ENCODE measurements at places on chromosomes 2 and 18.

DNA sequence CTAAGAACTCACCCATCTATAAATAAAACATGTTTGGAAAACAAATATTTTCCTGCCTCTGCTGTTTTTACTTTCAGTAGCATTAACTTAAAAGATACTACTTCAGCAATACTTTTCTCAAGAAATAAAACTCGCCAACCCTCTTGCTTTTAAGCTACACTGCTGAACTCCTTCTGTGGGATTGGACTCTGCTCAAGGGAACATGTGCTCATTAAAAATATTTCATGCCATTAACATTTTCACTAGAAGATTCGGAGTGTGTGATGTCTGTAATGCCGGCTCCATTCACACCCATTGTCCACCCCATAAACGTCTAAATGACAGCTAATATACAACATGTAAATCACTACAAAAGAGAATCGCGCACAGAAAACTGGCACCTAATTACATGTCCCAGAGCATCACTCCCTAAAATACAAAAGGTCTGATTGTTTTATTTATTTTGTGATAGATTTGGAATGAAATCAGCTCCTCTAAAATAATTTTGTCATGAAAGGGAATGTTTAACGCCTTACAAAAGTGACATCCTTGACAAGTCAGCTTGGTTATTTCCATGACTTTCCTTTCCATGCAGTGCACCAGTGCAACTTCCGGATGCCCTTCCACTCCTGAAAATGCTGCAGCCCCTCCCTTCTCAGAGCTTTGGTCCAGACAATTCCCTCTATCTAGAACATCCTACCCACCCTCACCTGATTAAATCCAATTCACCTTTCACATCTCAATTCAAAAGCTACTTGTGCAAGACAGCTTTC is 73.1 kb downstream of the ANKRD44 start:
- DNase-seq, result no peak

GRCh38 chr18:42074704-42075103 is 119.7 kb downstream of the PIK3C3 start:
- no peak for DNase-seq

- DNase-seq, result no peak
These were observed 73.3 kb upstream of the NT5C1B start for GRCh38 chr2:18662689-18663088.

DNA sequence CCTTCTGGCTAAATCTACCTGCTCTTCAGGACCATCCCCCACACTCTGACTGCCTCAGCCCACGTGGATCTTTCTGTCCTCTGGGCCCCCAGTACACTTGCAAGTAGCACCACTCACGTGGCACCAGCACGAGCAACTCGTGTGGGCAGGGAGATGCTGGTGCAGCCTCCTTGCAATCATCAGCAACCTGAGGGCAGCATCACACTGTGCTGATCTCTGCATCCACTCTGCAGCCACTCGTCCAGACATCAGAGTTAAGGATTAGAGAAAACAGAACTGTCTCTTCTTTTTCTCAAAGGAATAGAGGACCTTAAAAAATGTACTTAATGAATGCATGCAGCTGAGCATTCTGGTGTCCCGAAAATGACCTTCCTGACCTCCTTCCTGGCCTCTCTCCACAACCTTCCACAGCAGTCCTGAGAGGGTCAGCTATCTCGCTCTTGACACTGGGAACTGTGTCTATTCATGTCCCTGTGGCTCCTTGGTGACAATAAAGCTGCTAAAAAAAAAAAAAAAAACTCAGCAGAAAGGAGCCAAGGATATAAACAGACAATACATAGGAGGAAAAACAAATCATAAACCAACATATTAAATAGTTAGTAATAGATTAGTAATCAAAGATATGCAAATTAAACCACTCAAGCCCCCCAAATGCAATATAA is 145.9 kb downstream of the ZBTB7C start:
- no peak for DNase-seq

DNA sequence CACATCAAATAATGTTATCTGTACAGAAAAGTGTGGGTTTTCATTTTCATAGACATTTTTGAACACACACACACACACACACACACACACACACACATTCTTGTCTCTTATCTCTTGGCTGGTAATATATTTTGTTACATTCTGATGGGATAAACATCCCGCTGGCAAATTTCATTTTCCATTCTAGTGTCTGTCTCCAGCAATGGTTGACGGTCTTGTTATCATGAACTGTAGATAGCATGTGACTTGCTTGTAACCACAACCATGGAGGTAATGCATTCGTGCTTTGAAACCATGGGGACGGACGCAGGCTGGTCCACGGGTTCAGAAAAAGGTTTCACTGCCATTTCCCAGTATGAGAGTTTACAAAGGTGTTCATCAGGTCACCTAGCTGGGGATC is 156.4 kb downstream of the PPP1R1C start:
- no peak for DNase-seq

- DNase-seq, result no peak
These were observed 12.6 kb downstream of the NOP58 start for GRCh38 chr2:202278036-202278760.

- DNase-seq, result no peak
These were observed 130.1 kb downstream of the SMAD7 start for GRCh38 chr18:48820483-48821250.

GRCh38 chr2:160315337-160315736 is 115.3 kb upstream of the ITGB6 start:
- DNase-seq, result no peak

- no peak for DNase-seq
These were observed 167.3 kb upstream of the HS6ST1 start for GRCh38 chr2:128485761-128486639.

DNA sequence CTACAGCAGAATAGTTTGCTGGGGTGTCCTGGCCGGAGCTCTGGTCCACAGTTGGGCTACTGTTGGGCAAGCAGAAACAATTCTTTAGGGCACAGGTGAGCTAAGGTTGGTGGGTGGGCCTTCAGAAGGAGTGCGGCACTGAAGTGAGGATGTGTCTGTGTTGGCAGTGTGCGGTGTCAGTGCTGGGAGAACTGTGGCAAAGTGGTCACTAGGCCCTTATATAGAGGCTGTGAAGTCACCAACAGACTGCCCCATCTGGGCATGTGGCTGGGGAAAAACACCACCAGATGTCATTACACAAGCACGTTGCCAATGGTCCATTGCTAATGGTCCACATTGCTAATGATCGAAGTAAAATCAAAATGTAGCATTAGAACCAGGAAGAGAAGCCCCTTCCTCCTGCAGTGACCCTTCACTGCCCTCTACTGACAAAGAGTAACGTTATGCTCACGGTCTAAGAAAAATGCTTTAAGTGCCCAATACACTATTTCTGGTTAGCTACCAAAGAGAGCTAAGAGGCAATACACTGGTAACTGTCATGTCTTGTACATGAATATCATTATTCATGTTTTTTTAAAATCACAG is 21.3 kb downstream of the SCN1A start:
- DNase-seq, result no peak

DNA sequence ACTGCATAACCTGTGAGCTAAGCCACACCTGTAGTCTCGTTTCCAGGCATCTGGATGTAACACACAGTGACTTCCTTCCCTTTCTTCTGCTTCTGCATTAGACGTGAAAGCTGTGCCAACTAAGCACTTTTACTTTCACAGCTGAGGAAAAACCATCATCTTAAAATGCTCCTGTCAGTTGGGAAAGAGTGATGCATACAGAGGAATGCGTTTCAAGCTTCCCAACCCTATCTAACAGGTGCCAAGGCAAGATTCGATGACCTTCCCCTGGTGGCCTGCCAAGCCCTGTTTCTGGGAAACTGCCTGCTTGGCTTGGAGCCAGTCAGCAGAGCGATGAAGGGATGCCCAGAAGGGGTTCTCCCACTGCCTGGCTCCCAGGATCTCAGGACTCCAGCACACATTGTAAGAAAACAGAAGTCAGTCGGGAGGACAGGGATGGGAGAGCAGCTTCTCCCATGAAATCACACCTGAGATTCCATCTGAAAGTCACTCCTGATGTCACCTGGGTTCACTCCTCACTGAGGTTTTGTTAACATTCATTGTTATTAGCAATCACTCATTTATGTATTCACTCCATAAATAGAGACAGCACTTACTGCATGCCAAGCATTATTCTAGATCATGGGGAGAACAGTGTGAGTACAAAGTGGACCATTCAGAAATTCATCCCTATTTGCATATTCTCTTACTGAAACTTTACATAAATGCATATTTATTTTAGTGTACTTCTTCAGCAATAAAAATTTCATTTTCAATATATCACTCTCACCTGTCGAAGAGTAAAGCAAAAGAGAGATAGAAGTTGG is 64.1 kb downstream of the DTNA start:
- DNase-seq, result no peak

DNA sequence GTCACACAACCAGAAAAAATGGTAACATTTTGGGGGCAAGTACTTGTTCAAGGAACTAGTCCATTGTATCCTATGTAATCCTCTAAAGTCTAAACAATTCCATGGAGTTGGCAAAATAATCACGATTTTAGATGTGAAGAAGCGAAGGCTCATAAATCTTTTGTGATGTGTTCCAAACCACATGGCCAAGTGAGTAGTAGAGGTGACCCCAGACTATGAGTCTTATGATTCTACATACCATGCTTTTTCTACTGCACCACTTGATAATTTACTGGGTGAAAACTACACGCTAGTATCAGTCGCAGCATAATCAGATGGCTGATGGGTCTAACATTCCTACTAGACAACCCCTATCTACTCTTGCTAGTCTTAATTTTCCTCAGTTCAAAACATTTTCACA is 371.4 kb downstream of the OSR1 start:
- DNase-seq, result no peak

- DNase-seq, result no peak
These were observed 803.6 kb upstream of the FANCL start for GRCh38 chr2:59044736-59045135.

DNA sequence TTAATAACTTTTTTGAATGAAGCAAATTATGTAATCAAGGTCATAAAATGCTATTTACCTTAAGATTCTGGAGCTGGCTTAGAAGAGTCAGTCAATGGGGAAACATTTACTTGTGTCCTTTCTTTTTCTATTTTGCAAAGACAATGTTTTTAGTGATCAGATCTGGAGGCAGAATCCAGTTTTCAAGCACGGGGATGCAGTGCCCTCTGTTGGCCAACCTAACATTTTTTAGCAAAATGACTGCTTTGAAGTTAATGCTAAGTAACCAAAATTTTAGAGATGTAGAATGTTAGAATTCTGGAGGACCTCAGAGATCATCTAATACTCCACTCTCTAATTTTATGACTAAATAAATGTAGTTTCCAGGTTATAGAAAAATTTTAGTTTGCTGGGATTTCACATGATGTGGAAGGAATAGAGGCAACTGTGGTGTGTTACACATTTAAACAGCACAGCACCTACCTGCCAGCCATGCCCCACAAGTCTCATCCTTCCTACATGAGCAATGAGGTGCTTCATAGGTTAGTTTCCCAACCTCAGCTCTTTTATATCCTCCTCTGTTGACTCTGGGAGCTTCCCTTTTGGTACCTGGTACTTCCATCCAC is 23.6 kb upstream of the SLC9A4 start:
- peak; percentile 39 for DNase-seq

GRCh38 chr18:27582760-27583412 is 397.8 kb upstream of the CHST9 start:
- no peak for DNase-seq

GRCh38 chr2:220101980-220102379 is 474.6 kb downstream of the SLC4A3 start:
- no peak for DNase-seq

GRCh38 chr18:59340817-59341216 is 18.2 kb downstream of the LMAN1 start:
- no peak for DNase-seq

GRCh38 chr2:32498306-32498705 is 129.5 kb upstream of the TTC27 start:
- no peak for DNase-seq

- no peak for DNase-seq
These were observed 801.4 kb upstream of the ZEB2 start for GRCh38 chr2:145321344-145321743.

DNA sequence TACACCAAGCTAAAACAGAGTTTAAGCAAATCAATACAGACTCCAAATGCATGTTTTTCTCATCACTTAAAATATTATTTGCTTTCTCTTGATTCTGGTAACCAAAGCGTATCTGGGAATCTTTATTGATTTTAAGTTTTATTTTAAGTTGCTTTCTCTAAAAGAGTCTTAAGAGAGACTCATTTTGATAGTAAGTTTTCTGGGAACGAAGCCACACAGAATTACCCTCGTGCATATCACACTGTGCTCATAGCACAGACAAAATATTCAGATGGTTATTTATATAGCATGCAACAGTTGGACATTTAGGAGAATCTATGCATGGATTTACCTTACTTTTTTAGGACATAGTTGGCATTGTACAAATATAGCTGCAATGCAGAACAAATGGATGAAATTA is 597.5 kb upstream of the NRXN1 start:
- no peak for DNase-seq

- no peak for DNase-seq
These were observed 88.0 kb upstream of the RAB27B start for GRCh38 chr18:54740136-54740846.

GRCh38 chr2:38498045-38498481 is 104.7 kb downstream of the HNRNPLL start:
- no peak for DNase-seq

DNA sequence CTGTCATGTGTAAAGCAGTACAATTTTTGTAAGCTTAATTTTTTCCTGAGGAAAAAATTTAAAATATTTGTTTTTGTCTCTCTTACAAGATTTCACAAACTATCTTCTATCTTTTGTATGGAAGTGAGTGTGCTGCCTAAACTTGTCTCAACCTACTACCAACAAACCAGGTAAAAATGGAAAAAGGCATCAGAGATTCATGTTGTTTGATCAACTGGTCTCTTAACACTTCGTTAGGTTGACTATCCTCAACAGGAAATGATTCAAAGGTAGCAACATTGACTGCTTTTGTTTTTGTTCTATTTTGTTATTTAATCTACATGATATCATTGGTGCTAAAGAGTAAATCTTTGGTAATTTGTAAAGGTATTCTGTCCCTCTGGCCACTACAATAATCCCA is 47.7 kb upstream of the RND3 start:
- no peak for DNase-seq

DNA sequence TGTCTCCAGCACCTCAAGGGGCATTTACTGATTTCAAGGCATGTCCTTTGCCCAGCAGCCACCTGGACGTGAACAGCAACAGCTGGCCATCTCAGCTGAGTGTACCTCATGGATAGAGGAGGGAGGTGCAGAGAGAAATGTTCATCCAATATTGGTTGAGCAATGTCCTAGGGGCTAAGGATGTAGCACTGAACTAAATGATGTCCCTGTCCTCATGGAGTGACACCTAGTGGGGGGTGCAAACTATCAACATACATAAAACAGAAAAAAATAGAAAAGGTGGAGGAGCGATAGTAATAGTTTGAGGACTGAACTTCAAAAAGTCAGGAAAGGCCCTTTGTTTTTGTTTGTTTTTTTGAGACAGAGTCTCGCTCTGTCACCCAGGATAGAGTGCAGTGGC is 4.8 kb upstream of the UGGT1 start:
- no peak for DNase-seq

DNA sequence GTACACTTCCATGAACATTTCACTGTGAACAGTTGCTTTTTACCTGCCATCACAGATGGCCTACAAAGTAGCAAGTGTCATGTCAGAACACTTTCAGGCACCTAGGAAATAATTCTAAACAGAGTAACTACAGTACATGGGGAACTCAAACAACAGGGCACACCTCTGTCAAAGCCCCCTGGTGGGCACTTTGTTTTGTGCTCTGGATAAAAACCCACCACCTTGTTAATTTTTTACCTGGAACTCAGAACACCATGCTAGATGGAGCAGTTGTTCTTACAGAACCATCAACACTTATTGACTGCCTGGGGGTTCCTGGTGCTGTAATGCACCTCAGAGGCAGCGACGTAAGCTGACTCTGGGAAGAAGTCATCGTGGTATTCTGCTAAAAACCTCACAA is 2.3 kb downstream of the MSL3B start:
- DNase-seq, result no peak

All from CD4-positive, alpha-beta T cell treated with Interferon gamma for 1 hour (primary cell).